HTR-8/SVneo (cell line): ENCODE measurements at places on chromosomes 1 and 21.

- DNase-seq = no peak
Measured at GRCh38 chr21:42356046-42356445, 5.3 kb upstream of the TFF2 start.

DNA sequence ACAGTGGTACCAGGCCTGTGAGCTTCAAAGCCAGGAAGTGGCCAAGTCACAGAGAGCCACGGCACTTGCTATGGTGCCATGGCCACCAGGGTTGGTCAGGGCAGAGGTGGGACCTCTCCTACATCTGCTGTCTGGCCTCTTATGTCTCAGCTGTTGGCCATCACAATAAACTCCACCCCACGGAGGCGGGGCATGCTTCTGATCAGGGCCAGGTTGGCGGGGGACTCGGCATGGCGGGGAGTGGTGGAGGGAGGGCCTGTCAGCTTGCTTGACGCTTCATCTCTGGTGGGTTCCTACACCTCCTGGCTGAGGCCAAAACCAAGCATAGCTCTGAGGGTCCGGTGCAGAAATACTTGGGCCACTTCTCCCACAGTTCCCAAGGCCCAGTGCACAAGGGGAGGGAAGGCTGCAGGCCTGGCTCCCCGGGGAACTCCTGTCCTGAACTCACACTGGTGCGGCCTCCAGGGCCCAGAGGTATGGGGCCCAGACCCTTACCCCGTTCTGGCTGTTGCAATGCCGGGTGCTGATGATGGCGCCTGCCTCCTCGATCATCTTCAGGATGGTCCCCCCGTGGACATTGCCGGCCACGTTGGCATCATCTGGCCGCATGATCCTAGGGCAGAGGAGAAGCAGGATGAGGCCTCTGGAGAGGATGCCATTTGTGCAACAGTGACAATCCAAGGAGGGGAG, 44.2 kb downstream of the ACOT7 start:
- no peak for DNase-seq

GRCh38 chr1:183432548-183432875, 14.3 kb upstream of the NMNAT2 start:
- no peak for DNase-seq

- no peak for DNase-seq
Measured at GRCh38 chr1:67636146-67636545, 48.9 kb upstream of the GADD45A start.

GRCh38 chr21:17597680-17598079, 15.0 kb downstream of the BTG3 start:
- no peak for DNase-seq

- DNase-seq = no peak
Measured at GRCh38 chr21:45417951-45418300, 13.0 kb downstream of the COL18A1 start.
